ENCODE measurements at places on chromosomes 1 and 21. TPM values are rescaled to one million over a fixed set of nuclear protein-coding genes. Genes with fewer than 3 reads are reported as not detected.

Gene KCNH1
- not detected for total RNA-seq

Gene GPR52
- total RNA-seq, result 0.63 TPM

Gene SLC30A10
- 0.32 TPM for total RNA-seq

Gene CLIC6
- total RNA-seq, result 0.16 TPM

Gene ACTN2
- total RNA-seq, result not detected

Gene HRNR
- not detected for total RNA-seq

Gene FAM229A
- total RNA-seq, result 0.95 TPM

Gene CA14
- not detected for total RNA-seq

Gene C1orf94
- not detected for total RNA-seq

Gene FCER1A
- total RNA-seq, result not detected

Gene PRMT6
- total RNA-seq, result 12.5 TPM

Gene S100A9
- 2.5 TPM for total RNA-seq

Gene RTCA
- 41.8 TPM for total RNA-seq

Gene OR2T12
- total RNA-seq, result not detected

Gene OR2M3
- not detected for total RNA-seq

Gene COX20
- total RNA-seq, result 7.3 TPM

Gene LRRC7
- under 0.01 TPM for total RNA-seq

Gene LCE1E
- not detected for total RNA-seq

Gene WNT3A
- total RNA-seq, result not detected

Gene RBM11
- total RNA-seq, result not detected

Gene CLIC4
- 130 TPM for total RNA-seq

Gene ANKRD65
- total RNA-seq, result 1.9 TPM

Gene HIVEP3
- 0.17 TPM for total RNA-seq

Gene SLC45A1
- total RNA-seq, result 2.6 TPM

Gene BRINP3
- not detected for total RNA-seq

Gene SPRR2F
- not detected for total RNA-seq

Gene TMEM200B
- total RNA-seq, result 16.5 TPM

Gene VHLL
- not detected for total RNA-seq

Gene LCE6A
- total RNA-seq, result not detected

Gene FCGR2B
- total RNA-seq, result not detected

Gene VSIG8
- total RNA-seq, result under 0.01 TPM

Gene CAMK2N1
- 40.8 TPM for total RNA-seq

Gene MARK1
- under 0.01 TPM for total RNA-seq

Gene EVA1C
- 2.9 TPM for total RNA-seq

Gene NUF2
- 1.6 TPM for total RNA-seq

Gene SIPA1L2
- 6.0 TPM for total RNA-seq

Gene ZBED6
- 4.4 TPM for total RNA-seq
